Natural killer cell (primary cell): ENCODE measurements at places on chromosomes 11 and 22. TPM values are rescaled to one million over a fixed set of nuclear protein-coding genes. Genes with fewer than 3 reads are reported as not detected.
A peak's percentile ranks its signal among the peaks of the same experiment; 100 is the strongest.

DNA sequence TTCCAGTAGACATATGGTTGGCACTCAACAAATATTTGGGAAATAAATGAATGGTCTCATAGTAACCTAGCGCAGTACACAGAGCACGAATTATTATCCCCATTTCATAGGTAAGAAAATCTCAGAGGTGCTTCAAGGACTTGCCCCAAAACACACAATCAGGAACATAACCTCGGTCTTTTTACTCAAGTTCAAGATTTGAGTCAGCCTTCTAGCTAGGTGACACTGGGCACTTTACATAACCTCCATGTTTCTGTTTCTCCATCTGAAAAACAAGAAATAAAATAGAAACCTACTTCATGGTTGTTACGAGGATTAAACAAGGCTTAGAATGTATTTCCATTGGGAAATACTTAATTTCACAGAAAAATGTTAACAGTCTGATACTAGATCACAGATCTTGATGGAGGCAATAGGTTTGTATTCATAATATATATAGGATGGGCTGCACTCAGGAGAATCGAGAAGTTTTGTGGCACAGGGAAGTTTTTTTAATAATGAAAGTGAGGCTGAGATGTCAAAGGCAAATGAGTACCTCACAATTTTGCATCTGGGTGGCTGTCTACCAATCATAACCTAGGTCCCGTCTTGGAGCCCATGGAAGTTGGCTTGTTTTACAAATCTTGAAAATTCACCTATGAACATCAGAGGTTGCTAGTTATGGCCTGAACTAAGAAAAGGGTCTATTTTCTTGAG is 147.4 kb upstream of the ZC3H12C start:
- no peak for DNase-seq

GRCh38 chr11:94740083-94741021 is 27.8 kb upstream of the AMOTL1 start:
- no peak for DNase-seq

The SMIM35 gene
- total RNA-seq: 0.30 TPM

The CSKMT gene
- total RNA-seq: 13.7 TPM

DNA sequence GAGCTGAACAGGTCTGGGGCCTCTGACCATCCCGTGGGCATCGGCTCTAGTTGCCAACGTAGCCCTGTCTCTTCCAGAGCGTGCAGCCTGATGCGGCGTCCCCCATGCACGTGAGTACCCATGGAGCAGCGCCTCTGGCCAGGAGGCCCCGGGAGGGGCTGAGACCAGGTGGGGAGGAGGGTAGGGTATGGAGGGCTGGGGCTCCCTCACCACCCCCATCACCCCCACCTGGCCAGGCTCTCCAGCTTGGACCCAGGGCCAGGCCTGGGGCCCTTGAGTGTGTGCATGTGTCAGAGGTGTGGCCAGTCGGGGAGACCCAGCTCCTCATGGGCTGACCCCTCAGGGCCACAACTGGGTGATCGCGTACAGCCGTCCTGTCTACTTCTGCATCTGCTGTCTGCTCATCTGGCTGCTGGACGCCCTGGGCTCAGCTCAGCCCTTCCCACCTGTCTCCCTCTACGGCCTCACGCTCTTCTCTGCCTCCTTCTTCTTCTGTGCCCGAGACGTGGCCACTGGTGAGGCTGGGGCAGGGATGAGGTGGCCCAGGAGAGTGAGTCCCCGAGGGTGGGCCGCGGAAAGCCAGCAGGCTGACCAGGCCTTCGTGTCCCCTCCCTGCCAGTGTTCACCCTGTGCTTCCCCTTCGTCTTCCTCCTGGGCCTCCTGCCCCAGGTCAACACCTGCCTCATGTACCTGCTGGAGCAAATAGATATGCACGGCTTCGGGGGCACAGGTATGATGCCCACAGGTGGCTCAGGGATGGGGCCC is 8.5 kb downstream of the PCNX3 start:
- DNase-seq: no peak

DNA sequence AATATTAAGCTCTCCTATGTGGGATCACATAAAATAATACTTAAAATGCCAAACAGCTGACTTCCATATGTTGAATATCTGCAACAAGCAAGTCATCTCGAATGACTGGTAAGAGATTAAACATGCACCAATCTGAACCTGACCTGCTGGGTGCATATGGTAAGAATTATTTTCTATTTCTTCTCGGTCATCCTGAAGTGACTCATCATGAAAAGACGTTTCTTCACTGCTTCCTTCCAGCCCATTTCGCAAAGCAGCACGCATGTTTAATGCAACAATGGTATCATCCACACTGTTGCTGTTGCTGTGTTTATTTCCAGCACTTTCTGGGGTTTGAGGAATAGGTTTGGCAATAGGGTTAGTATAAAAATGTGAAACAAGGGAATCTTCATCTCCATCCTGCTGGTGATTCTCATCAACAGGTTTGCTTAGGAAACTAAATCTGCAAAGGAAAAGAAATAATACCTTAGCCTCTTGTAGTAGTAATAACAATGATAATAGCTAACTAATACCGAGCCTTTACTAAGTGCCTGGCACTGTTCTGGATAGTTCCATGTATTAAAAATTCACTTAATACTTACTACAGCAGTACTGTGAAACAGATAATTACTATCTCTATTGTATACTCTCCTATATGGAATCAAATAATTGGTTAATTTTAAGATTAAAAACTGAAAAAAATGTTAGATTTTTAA is 52.0 kb upstream of the CHRNA10 start:
- no peak for DNase-seq

GRCh38 chr11:62694455-62695167 is 5.3 kb upstream of the LRRN4CL start:
- DNase-seq: peak; percentile 91

DNA sequence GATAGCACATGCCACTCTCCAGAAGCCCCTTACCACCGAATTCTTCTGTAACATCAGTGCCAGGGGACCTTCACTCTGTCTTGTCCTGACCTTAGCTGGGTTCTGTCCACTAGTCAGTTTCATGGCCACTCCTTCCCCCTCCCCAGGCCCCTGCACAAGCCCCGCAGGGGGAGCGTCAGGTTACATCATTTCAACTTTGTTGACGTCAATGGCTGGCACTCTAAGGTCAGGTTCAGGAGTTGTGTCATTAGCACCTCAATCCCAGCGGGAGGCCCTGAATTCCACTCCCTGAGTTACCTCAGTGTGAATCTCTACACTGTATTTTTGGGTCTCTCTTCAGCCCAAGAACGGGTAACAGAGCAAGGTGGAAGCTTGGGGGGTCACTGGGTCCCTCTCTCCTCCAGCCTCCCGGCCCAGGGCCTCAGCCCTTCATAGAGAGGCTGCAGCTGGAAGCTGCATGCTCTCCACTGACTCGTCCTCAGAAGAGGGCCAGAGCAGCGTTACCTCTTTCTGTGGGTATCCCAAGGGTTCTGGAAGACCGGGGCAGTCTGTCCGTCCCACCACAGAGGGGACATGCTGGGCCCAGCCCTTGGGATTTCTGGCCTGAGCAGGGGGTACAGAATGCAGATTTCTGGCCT is 10.3 kb downstream of the USH1C start:
- DNase-seq: no peak

- DNase-seq: no peak
These were observed 3.3 kb upstream of the HMGXB4 start for GRCh38 chr22:35253946-35254345.

- peak; percentile 85 for DNase-seq
These were observed 83.6 kb downstream of the BCR start for GRCh38 chr22:23263651-23264555.

The MYO18B gene
- 0.07 TPM for total RNA-seq

The PATE4 gene
- not detected for total RNA-seq

DNA sequence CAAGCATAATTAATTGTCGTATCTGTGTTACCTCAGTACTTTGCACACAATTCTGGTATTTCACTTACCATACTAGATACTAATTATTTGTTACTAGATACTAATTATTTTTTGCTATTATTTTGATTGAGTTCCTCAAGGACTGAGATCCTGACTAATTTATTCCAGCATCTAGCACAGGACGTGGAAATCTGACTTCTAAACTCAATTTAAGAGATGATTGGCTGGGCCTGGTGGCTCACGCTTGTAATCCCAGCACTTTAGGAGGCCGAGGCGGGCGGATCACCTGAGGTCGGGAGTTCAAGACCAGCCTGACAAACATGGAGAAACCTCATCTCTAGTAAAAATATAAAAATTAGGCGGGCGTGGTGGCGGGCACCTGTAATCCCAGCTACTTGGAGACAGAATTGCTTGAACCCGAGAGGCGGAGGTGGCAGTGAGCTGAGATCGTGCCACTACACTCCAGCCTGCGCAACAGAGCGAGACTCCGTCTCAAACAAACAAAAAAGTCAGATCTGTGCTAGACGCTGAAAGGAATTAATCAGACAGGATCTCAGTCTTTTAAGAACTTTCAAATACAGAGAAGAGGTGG is 527 bp upstream of the MRPL48 start:
- DNase-seq: no peak

DNA sequence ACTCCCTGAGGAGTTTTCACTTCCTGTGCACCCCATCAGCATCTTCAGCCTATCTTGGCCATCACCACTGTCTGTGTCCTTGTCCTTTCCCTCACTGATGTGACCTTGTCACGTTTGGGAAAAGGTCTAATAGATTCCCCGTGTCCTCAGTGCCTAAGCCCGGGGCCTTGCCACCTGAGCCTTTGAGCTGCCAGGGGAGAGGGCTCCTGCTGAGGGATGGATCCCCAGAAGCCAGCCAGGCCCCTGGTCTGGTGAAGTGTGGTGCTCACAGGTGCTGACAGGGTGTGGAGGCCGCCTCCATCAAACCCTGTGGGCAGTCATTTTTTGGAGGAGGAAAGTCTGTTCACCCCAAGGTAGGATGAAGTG is 47.2 kb downstream of the GAB4 start:
- no peak for DNase-seq

- DNase-seq: no peak
These were observed 8.0 kb upstream of the RAB38 start for GRCh38 chr11:88183233-88183632.

The PLEKHB1 gene
- 3.9 TPM for total RNA-seq

DNA sequence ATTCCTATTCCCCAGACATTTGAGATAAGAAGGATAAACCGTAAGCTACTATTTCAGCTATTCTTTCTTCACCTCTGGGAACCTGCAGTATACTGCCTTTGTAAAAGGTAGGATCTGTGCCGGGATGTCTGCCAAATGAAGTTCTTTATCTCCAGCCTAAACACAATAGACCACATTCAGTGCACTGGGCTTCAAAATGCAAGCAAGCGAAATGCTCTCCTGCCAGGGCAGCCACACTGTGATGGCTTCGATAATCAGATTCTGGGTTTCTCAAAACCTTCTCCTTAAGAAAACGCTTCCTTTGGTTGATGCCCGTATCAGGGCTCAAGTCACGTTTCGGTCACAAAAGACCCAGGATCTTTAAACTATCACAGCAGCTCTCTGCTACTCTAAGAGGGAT is 299.5 kb upstream of the B3GAT1 start:
- no peak for DNase-seq

GRCh38 chr11:121722431-121723245 is 269.9 kb upstream of the SORL1-AS1 start:
- DNase-seq: no peak

The VSIG10L2 gene
- total RNA-seq: not detected

DNA sequence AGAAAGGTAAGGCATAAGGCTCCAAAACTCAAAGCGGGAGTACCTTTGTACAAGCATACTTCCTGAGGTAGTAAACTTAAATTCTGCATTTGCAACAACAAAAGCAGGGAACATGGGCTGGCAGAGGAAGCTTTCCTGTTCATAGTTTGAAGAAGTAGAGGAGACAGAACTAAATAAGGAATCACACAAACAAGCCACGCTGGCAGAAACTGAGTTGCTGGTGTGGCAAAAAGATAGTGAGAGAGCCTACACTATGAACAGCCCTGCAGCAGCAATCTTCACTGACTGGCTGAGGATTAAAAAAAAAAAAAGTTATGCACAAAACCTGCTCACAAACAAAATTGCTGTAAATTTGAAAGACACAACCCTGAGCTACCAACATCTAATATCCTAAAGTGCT is 46.5 kb downstream of the FCHSD2 start:
- DNase-seq: no peak

The RAB36 gene
- total RNA-seq: 2.9 TPM

GRCh38 chr11:37788141-37788877 is 1190.3 kb upstream of the RAG2 start:
- no peak for DNase-seq

The TRPC6 gene
- total RNA-seq: 0.15 TPM

DNA sequence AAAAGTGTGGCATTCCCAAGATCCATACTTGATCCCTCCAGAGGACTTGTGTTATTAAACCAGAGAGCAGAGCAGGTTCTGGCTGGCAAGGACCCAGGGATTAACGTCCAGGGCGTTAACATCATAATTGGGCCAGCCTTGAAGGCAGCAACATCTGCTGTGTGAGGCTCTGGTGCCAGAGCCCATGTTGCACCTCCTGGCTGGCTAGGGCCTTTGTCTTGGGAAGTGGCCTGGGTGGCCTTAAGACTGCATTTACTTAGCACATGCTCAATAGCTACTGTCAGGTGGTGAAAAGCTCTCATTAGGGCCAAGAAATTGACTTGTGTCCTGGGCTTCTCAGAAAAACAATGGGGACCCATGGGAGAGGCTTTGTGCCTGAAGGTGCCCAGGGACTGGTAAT is 66.6 kb downstream of the CACNG2 start:
- DNase-seq: no peak

DNA sequence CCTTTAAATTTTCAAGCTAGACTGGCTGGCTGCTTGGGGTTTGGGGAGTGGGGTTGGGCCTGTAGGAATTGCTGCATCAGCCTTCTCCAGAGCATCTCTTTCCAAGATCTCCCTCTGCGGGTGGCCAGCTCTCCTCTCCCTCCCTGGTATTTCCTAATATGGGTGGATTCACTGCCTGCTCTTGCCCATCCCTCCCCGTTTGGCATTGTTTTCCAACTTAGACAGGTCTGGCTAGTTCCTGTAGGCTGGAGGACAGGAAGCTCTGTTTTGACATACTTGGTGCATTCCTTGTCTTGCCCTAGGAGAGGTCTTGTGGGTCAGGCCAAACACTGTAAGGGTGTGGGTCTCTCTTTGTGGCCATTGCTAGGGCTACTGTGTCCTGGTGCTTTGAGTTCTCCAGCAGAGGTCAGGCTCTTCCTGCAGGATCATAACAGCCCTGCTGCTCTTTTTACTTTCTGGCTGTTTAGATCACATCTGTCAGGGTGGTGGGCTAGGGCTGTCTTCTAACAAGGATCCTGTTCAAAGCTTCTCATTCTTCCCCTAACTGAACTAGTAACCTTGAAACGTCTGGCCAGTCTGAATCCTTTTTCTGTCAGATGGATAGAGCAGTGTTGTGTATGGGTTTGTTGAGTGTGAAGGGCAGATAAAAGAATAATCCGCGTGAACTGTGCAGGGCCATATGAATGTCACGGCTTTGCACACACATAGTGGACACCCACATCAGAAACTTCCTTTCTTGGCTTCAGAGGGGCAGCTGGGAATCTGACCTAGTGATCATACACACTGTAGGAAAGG is 18.3 kb upstream of the MICALL1 start:
- DNase-seq: no peak

The SPI1 gene
- 55.4 TPM for total RNA-seq

- DNase-seq: no peak
These were observed 31.4 kb upstream of the LRRC10B start for GRCh38 chr11:61477126-61477525.

DNA sequence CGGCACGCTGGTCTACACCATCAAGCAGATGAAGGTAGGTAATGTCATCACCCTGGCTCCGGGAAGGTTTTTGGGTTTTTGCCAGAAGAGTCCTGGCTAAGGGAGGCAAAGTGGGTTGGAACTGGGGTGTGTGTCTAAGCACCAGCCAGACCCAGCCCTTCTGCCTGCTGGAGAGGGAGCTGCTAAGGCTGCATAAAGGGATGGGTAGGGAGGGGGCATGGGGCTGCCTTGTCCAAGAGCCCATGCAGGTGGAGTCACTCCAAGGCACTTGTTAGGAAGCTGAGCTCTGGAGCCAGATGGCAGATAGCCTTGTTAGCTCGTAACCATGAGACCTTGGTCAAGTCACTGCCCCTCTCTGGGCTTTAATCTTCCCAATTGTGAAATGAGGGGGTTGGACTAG is 48.0 kb downstream of the TIMP3 start:
- DNase-seq: no peak

The CRYBA4 gene
- total RNA-seq: not detected
